ENCODE measurements at places on chromosomes 5 and 9.

- DNase-seq = no peak
Observed at GRCh38 chr9:73151653-73152542, at the start of gene ANXA1. Gene ANXA1, plus strand, starts transcription at chr9:73151865. Its CDS starts 6,671 bp downstream, at chr9:73158536.

DNA sequence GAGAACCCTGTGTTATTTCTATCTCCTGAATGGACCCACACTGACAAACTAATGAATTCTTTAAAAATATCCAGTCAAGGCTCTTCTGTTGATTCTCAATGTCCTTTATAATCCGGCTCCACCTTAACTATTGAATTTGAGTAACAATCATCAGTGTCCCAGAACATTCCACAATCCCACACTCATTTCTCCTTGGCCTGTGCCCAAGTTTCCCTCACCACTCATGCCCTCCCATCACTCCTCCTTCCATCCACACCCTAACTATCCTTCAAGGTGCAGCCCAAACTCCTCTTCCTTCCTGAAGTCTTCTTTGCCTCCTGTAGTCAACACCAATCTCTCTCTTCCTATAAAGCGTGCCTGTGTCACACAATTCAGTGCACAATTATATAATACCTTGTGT, 106.1 kb downstream of the NUDT12 start:
- no peak for DNase-seq

GRCh38 chr5:151171529-151171928, 13.9 kb upstream of the ANXA6 start:
- DNase-seq = no peak

GRCh38 chr9:131876486-131876885, 136.6 kb upstream of the RAPGEF1 start:
- DNase-seq = no peak

DNA sequence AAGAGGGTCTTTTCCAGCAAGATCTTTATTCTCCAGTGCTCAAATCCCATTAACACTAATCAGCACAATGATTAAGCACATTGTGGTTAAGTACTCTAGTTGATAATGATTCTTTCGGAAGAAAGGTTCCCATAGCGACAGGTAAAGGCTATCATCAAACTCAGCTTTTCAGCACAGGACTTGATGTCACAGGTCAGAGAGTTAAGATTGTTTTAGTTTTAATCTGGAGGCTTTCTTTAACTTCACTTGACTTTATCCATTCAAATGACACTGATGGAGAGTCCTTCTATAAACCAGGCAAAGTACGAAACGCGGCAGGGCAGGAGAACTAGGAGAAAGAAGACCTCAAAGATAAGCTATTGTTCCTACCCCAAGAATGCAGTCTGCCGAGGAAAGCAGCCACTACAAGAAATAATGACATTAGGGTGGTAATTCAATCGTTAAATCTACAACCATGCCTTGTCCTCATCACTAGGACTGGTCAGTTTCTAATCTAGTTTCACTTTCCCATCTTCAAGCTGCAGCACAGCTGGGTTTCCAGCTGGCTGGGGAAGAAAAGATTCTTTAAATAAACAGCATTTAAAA, 4.6 kb downstream of the NRG2 start:
- DNase-seq = no peak

GRCh38 chr5:180162304-180162661, 46.7 kb downstream of the RASGEF1C start:
- no peak for DNase-seq

DNA sequence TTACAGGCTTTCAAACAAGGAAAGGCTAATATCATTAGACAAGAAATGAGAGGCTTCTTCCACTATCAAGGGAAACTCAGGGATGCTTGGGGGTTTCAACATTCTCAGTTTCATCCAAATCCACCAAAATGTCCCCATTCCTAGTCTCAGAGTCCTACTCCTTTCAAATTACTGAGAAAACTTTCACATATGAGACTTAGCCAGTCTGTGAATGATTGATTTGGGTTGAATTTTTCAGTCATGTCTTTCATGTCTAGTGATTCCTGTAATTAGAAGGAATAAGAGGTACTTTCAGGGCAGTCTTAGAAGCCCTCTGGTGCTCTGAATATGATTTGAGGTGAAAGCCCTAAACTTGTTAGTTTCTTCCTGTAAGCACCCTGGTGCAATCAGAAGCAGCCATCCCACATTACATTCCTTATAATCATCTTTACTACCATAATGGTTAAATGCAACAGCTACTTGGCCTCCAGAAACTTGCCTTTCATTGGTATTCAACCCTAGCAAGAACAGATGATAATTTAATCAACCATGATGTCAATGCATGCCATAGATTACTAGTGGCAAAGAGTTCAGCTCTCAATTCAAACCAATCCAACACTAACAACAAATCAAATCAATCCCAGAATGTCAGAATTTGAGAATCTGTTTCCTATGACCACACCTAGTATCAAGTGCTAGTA, 50.7 kb upstream of the RIC1 start:
- DNase-seq = no peak

- DNase-seq = no peak
Observed at GRCh38 chr9:31519424-31519823, 865.0 kb upstream of the ACO1 start.

DNA sequence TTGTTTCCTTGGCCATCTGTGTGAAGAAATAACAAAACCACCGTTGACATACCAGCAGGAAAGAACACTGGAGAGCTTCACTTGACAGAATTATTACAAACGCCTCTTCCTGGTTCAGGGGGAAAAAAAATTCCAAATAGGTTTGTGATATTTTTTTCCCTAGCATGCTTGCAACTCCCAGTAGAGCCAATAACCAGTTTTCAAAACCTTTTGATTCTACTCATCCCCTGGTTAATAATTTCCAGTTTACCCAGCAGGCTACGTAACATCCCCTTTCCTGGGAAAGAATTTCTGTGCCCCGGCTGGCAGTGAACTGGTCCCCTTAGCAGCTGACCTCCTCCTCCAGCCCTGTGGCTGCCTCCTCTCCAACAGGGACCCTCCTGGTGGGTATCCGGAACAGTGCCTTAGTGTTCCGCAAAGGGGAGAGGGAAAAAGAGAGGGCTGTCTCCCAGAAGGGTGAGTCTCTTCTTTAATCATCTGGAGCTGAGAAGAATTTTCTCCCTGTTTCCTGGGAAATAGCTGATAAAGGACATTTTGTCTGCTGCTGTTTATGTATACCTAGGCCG, 72.8 kb upstream of the BOD1 start:
- no peak for DNase-seq

DNA sequence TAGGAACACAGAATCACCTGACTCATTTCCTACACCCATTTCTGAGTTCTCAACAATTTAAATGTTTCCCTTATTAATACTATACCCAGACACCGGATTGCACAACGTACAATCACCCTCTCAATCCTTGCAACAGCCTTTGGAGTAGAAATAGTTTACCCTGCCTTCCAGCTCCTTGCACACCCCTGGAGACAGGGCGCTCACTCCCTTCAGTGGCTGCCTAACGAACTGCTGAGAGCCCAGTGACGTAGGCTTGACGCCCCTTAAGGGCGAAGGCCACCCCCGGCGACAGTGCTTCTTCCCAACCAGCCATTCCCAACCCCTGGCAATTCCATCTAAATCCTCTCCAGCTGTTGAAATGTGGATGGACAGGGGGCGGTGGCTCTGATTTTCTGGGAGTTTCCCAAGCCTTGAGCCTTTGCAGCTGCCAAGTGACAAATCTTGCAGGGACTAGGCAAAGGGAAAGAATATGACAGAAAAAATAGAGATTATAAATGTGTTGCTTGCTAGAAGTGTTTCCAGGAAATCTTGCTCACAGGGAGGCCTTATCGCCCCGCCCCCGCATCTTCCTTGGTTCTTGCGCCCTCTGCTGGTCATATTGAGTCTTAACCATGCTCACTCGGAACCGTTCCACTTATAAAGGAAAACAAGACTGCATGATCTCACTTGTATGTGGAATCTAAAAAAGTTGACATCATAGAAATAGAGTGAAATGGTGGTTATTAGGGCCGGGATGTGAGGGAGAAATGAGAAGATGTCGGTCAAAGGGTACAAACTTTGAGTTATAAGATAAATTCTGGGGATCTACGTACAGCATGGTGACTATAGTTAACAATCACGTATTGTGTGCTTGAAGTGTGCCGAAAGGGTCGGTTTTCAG, 7.6 kb upstream of the BARX1 start:
- DNase-seq = peak; percentile 85

- DNase-seq = no peak
Observed at GRCh38 chr5:61498121-61498520, 166.1 kb downstream of the ZSWIM6 start.

- peak; percentile 72 for DNase-seq
Observed at GRCh38 chr9:89605465-89606048, 745 bp downstream of the GADD45G start.

DNA sequence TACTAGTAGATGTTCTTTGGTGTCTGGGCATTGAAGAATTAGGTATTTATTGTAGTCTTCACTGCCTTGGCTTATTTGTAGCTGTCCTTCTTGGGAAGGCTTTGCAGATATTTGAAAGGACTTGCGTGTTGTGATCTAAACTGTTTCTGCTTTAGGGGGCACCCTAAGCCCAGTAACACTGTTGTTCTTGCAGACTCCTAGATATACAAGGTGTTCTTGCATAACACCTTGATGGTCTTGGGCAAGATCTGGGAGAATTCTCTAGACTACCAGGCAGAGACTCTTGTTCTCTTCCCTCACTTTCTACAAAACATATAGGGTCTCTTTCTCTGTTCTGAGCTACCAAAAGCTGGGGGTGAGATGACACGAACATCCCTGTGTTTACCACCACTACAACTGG, 179.1 kb downstream of the FAM170A start:
- no peak for DNase-seq

DNA sequence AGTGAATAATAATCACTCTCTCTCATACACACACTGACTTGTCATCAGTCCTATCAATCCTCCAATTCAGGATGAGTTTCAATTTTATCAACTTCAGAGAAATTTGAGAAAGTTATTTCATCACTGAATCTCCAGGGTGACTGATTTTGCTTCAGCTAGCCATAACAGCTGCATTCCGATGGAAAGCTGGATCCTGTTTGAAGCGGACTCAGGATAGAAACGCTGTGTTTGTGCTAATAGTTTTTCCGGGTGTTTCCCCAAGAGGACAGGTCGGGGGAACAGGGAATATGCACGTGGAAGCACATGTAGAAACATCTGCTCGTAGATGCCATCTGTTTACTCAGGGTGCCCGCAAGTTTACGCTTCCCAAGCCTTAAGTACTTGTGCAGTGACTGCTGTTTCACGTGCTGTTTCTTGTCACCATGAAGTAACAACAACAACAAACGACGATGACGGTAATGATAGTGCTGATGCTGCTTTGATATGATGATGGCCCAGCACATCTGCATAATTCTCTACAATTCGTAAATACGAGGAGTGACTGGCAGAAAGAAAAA, 263.7 kb upstream of the DAPK1 start:
- DNase-seq = no peak

- DNase-seq = peak; percentile 21
Observed at GRCh38 chr9:130045725-130046450, 2.9 kb upstream of the FNBP1 start.

DNA sequence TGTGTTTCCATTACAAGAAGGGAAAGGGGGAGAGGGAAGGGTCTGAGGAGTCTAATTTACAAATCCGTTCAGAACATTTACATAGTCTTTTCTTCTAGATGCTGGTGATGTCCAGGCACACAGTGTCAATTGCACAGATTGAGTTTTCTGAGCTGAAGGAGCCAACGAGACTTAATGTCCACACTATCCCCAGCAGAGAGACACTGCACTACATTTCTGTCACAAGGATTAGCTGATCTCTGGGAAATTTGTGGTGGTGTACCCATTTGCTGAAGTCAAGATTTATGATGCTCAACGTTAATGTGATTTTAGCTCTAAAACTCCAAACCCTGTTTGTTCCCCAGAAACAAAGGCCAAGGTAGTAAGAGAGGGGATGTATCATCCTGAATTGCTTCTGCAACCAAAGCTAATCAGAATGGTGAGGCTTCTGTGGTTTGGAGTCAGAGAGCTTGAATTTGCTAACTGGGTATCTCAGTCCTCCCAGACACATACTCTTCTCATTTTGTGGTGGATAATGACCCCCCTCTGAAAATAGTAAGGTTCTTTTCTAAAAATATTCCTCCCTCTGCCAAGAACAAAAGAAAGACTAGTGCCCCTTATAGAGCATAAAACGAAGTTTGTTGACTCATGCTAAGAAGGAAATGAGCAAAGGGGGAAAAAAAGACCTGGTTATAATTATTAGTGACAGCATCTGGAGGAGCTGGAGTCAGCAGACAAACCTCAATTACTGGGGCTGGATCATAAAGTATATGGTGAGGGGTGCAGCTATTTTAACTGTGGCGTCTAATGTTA, 416.9 kb downstream of the PSAT1 start:
- no peak for DNase-seq

DNA sequence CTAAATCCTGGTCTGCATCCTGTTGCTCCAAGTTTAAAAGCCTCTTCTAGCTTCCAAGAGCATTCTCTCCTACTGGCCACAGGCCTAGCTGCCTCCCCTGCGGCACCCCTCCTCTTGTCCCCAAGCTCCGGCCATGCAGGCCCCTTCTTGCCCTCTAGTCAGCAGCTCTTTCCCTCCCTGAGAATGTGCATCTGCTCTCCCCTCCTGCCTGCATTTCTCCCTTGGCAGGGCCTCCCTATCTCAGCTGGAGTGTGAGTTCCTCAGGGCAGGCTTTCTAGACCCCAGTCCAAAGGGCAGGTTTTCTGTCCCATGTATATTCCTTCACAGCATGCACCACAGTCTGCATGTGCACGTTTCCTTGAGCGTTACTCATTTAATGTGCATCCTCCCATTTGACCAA, 24.6 kb upstream of the BARX1 start:
- DNase-seq = no peak

DNA sequence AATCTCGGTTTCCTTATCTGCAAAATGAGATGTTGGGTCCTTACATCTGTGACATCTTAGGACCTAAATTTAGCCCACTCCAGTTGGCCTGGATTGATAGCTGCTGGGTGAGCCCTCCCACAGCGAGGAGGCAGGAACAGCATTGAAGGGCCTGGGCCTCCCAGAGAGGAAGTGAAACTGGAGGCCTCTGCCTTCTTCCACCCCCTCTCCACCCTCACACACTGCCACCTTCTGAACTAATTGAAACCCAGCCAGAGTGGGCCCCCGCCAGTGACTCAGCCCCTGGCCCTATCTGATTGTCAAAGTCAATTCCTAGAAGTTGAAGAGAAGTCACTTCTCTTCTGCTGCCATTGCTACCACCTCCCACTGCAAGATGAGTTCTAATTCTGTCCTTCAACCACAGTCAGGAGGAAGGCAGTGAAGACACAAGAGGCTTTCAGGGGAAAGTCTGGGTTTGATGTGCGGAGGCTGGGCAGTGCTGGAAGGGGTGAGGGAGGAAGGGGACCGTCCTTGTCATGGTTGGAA, 55.2 kb upstream of the NEK6 start:
- peak; percentile 89 for DNase-seq
